ENCODE measurements at places on chromosomes 2 and 18.

GRCh38 chr2:170212625-170213280, 34.8 kb downstream of the MYO3B start:
- no peak for DNase-seq

DNA sequence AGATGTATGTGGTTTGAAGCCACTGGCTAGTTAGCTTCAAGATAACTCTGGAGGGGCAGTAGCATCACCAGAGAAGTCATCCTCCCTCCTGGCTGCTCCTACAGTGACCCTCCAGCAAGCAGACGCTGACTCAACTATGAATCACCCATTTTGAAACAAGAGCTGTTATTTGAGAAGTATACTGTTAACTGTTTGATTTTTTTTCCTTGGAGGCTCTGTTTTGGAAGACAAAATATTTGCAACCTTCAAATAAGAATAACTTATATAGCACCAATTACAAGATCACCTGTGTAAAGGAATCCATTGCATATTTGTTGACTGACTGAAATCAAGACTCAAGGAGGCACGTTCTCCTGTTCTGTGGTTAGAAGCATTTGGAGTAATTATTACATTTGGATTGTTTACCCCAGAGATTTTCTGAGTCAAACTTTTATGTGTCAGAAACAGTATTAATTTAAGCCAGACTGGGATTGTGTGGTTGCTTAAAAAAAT, 313.8 kb downstream of the MTX2 start:
- DNase-seq, result no peak

- no peak for DNase-seq
Measured at GRCh38 chr2:73203055-73203681, 794 bp downstream of the NOTO start.

GRCh38 chr2:53452957-53453748, 314.5 kb upstream of the CHAC2 start:
- DNase-seq, result no peak

- no peak for DNase-seq
Measured at GRCh38 chr2:8803658-8804379, 33.6 kb downstream of the KIDINS220 start.

DNA sequence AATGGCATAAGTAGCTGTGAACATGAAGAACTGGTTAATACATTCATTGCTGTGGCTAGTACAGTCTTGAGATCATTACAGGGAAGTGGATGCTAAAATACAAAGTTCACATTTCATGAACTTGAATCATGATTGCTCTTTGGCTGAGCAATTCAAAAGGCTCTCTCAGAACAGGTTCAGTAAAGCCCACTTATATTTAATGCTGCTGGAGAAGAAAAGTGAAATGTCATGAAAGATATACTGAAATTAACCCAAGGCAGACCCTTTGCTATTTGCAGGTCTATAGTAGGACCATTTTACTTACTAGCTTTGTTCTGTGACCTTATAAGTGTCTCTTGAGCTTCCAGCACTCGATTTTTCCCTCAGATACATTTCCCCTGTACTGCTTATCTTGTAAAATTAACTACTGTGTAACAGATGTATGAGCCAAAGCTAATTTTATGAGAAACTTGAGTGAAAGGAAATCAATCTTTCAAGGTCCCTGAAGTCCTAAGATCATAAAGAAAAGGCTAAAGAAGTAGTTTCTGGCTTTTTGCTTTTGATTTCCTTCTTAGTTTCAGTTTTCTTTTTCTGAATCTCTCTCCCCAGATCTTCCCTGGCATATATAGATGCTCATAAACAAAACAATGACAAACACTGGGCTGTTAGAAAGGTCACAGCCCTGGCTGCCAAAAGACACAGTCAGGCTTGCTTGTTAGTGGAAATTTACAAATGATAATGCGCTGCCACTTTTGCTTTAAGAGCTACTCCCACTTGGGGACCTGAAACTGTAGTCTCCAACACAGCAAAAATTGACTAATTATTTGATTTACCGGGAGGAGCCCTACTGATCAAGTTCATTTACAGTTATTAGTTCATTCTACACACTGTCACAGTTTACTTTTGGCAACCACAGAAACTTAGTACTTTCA, 132.7 kb upstream of the XPO1 start:
- DNase-seq, result no peak

DNA sequence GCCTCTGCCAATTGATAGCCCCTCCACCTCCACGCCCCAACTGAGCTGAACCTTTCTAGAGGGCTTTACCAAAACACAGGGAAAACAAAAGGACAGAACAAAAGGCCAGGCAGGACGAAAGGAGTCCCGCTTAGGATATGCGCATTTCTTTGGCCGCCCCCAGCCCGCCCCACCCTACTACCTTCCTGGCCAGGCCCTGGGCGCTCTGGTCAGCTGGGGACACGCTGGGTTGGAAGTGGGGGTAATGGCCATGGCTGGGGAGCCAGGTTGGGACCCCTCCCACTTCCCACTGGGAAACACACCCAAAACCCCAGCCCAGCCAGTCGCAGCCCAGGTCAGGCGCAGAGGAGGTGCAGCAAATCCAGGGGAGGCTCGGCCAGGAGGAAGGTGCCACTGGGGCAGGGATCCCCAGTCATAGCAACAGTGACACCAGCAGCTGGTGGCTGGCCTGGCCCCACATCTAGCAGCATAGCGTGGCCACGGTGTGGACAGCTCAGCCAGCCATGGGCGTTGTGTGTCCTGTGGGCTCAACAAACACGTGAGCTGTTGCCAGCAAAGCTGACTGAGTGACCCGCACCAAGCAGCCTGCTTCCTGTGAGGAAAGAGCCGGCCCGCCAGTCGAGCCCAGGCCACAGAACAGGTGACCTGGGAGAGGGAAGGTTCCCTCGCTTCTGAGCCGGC, 24.6 kb upstream of the B3GNT7 start:
- DNase-seq, result no peak

GRCh38 chr2:8133363-8133762, 548.5 kb upstream of the ID2 start:
- no peak for DNase-seq

DNA sequence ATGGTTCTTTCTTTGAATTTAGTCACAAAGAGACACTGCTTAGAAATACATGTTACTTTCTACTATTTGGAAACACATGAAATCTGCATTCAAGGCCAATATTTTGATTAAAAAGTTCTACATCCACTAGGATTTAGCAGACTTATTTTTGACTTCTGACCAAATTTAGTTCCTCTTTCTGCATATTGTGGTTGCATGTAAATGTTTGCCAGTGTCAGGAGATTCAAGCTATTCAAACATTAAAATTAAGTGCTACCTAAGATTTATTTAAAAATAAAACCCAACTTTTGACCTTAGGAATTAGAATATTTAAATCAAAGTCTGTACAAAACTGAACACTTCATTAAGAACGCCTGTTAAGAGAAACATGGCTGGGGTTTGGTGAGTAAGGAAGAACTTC, 891.1 kb downstream of the CPS1 start:
- no peak for DNase-seq

- DNase-seq, result peak; percentile 52
Measured at GRCh38 chr18:46071653-46072375, at the start of gene PSTPIP2. TSS of gene PSTPIP2 (minus strand) at chr18:46072260. CDS start at chr18:46072188, 72 bp downstream.

GRCh38 chr2:65671670-65672242, 239.4 kb upstream of the SPRED2 start:
- DNase-seq, result no peak

GRCh38 chr2:165864296-165864695, 70.2 kb upstream of the GALNT3 start:
- DNase-seq, result no peak

DNA sequence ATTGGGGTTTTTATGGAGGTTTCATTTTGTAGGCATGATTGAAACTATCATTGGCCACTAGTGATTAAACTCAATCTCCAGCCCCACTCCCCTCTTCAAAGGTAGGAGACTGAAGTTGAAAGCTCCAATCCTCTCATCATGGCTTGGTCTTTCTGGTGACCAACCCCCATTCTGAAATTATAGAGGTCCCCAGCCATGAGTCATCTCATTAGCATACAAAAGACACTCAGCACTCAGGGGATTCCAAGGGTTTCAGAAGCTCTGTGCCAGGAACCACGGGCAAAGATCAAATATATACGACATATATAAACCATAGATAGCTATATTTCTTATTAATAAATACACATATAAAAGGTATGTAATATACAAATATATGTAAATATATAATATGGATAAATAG, 256.0 kb upstream of the POU3F3 start:
- no peak for DNase-seq

DNA sequence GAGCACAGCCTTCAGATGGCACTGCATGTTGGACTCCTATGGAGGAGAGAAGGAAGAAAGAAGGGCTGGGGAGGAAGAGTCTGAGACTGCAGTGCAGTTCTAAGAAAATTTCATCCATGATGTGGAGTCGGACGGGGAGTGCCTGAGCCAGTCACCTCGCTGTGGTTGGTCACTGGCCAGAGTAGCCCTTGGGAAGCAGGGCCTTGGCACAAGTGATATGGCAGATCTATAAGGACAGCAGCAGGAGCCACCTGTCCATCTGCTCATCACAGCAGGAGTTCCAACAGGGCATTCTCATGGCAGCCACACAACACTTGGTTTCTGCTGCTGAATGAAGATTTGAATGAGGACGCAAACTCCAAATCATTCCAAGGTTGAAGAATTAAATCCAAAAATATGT, 314.8 kb downstream of the CYP26B1 start:
- DNase-seq, result no peak

DNA sequence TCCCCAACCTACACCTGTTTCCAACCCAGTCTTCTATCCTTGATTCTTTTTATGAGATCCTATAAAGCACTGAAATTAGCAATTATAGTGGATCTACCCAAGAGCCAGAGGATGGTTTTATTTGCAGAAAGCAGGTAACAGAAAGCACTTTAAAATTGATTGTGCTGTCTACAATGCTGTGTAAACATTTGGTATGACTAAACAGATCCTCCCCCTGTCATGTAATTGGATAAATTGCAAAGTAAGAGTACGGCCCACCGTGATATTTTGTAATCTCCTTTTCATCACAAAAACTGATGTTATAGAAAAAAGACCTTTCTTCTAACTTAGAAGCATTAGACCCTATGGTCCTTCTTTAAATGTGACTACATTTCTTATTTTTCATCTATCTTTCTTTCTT, 11.3 kb upstream of the PPP3R1 start:
- no peak for DNase-seq

DNA sequence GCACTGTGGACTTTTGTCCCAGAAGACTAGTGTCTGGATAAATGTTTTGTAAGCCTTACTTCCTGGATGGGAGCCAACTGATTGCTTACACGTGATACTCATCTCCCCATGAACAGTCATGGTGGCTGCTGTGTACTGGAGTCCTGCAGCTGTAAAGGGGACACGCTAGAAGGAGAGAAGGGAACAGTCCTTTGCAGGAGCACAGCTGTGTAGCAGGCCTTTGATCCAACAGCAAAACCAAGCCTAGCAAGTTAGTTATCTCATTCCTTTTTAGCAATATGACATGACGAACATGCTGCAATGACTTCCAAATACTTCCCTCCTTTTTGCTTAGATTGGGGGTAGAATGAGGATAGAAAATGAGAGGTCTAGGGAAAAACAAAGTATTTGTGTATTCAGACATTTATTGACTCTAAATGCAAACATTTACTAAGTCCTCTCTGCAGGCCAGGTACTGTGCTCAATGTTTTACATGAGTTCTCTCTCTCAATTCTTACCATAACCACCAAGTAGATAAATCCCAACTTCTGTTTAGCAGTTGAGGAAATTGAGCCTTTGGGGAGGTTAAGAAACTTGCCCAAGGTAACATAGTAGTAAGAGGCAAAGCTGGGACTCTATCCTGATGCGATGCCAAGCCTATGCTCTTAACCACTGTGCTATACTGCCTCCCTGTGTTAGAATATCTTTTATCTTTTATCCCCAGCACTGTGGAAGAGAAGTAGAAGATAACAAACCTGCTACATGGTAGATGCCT, 55.4 kb upstream of the CD28 start:
- DNase-seq, result no peak

- no peak for DNase-seq
Measured at GRCh38 chr2:144890828-144891227, 370.9 kb upstream of the ZEB2 start.

- DNase-seq, result no peak
Measured at GRCh38 chr18:78510091-78510490, 469.5 kb upstream of the SALL3 start.

DNA sequence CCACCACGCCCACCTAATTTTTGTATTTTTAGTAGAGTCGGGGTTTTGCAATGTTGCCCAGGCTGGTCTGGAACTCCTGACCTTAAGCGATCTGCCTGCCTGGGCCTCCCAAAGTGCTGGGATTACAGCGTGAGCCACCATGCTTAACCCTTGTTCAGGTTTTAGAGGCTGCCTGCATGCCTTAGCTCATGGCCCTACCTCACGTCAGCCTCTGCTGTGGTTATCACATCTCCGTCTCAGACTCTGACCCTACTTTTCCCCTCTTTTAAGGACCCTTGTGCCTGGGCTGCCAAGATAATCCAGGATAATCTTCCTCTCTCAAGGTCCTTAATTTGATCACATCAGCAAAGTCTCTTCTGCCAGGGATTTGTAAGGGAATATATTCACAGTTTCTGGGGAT, 98.2 kb upstream of the PMAIP1 start:
- no peak for DNase-seq

DNA sequence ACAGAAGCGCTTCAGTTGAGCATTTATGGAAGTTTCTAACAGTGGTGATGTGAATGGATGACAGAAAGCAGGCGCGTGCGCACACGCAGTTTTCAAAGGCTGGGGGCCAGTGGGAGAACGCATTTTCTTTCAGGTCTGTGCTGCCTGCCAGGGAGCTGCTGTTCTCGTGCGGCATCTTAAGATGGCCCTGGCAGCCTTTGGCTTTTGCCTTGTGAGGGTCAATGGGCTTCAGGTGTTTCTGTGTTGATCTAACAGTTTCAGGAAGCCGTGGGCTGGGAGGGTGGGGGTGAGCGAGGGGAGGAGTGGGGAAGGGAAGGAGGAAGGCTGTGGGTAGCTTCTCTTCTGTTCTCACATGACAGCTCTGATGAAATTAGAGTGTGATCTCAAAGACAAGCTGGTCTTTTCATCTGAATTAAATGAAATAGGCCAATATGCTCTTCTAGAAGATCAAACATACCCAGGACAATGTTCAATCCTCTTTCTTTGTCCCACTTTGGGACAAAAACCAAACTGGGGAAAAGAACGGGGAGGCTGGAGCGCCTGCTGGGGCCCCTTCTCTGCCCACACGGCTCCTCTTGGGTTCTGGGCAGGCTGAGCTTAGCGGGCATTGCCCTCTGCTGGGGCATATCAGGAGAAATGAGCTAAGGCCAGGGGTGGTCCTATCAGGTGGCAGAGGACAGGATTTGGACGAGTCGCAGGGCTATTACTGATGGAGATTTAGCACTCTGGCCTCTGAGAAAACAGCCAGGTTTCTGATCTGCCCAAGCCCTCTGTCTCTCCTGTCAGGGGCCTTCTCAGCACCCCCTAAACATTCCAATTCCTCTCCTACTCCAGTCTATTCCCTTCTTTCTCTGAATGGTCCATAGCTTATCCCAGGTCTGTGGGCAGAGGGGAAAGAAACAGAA, 126.2 kb upstream of the LGALSL start:
- DNase-seq, result peak; percentile 16

GRCh38 chr2:218320704-218321336, 28.5 kb upstream of the TMBIM1 start:
- DNase-seq, result no peak
